ENCODE measurements at places on chromosomes 12 and 14. TPM values are rescaled to one million over a fixed set of nuclear protein-coding genes. Genes with fewer than 3 reads are reported as not detected.

The CD27 gene
- total RNA-seq: 77.9 TPM

The GPRC5D gene
- total RNA-seq: not detected

The LYSET gene
- total RNA-seq: 10.1 TPM

The HOXC9 gene
- total RNA-seq: not detected

The PTPRQ gene
- total RNA-seq: not detected

The OR4K13 gene
- total RNA-seq: not detected

The TCP11L2 gene
- 19.2 TPM for total RNA-seq

The MIP gene
- total RNA-seq: not detected

The AKAP5 gene
- total RNA-seq: 1.4 TPM

All from activated naive CD4-positive, alpha-beta T cell treated with anti-CD3 and anti-CD28 coated beads, Interleukin-2, amount 50 U/mL, for 72 hours (primary cell).